ENCODE measurements at places on chromosomes 16 and 17.

- no peak for DNase-seq
These were observed 163.5 kb upstream of the KIF2B start for GRCh38 chr17:53659181-53659580.

- DNase-seq: no peak
These were observed 183.3 kb downstream of the MSI2 start for GRCh38 chr17:57439651-57440050.

GRCh38 chr16:79130616-79131015 is 469.9 kb downstream of the MAF start:
- no peak for DNase-seq

DNA sequence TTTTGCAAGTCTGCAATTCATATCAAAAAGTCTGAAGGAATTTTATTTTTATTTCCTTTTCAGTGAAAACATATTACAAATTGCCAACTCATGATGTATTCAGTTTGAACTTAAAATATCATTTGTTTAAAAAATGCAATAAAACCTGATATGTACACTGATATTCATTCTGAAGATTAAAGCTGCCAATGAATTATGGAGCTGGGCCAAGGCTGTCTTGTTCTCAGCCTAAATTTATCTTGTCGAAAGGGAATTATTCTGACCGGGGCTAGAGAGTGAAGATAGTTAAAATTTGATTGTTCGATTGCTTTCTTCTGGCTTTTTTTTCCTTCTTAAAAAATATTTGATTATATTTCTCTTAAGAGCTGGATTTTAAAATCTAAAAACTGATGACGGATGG is 54.0 kb upstream of the RBFOX1 start:
- DNase-seq: no peak

DNA sequence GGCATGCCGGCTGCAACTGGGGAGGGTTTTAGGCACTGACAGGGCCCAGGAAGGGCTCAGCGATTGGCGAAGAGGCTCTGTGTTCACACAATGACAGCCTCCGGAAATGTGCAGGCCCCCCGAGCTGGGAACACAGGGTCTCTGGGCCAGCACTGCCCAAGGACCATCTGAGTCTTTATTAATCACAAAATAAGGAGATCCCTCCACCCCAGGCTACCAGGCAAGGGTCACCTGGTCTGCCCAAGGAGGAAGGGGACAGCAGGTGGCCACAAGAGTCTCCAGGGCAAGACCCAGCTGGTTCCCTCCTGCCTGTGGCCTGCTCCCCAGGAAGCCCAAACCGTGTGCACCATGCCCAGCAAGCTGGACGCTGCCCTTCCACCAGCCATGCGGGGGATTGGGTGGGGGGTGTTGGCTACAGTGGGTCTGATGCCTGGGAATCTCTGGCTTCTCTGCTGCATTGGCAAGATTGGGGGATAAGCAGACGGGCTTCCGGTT is 52.1 kb upstream of the TNRC6C start:
- DNase-seq: no peak
